GM04504 (cell line): ENCODE measurements at places on chromosomes 6 and 20.

GRCh38 chr6:17719323-17720041, 12.8 kb upstream of the NUP153 start:
- DNase-seq, result no peak

- DNase-seq, result peak; percentile 32
Observed at GRCh38 chr20:60117065-60117464, 158.8 kb downstream of the CDH26 start.

- no peak for DNase-seq
Observed at GRCh38 chr6:47241742-47242482, 67.8 kb downstream of the TNFRSF21 start.

DNA sequence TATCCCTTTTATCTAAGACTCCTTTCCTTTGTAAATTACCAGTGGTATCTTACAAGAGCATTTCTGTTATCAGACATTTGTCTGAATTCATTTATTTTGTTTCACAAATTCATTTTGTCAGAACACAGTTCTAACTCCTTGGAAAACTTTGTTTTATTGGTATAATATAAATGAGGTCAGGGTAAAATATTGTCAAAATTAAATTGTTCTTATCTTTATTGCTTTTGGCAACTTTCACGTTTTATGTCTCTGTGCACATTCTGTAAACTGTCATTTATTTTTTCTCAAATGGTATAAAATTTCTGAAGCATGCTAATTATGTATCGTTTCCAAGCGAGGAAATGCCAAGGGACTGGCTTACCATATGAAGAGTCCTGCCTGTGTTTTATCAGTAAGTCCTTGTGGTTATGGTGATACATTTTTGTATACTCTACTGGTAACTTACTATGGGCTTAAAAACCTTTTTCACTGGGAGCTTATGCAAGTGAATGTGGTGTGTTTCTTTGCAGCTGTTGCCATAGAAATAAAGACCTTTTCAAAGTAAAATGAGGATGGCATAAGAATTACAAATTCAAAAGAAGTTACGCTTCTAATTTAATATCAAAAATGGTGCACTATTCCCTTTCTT, 214.2 kb downstream of the COL19A1 start:
- DNase-seq, result no peak

GRCh38 chr6:203661-204060, 88.6 kb upstream of the DUSP22 start:
- DNase-seq, result no peak

- peak; percentile 47 for DNase-seq
Observed at GRCh38 chr6:33694401-33694931, 17.0 kb downstream of the UQCC2 start.

- DNase-seq, result no peak
Observed at GRCh38 chr6:77123527-77123926, 339.8 kb downstream of the HTR1B start.

GRCh38 chr6:39910744-39911143, 23.5 kb downstream of the MOCS1 start:
- DNase-seq, result no peak

- no peak for DNase-seq
Observed at GRCh38 chr6:26440977-26441358, 664 bp downstream of the BTN3A3 start.

- no peak for DNase-seq
Observed at GRCh38 chr20:32959351-32960221, 44.6 kb downstream of the SUN5 start.

DNA sequence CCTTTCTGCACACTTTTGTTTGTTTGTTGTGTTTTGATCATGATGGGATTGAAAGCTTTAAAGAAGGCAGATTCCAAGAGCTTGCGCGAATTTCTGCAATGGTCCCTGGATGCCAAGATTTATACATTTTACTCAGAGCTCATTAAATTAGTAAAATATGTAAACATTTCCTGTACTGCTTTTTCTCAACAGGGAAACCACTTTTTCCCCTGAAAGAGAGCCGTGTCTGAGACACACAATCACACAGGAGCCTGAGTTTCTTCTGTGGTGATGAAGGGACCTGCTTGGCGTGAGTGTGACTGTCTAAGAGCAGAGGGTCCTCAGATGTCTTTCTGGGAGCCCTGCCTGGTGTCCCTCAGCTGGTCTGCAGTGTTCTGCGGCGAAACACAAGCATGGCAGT, 12.1 kb upstream of the TAGAP start:
- DNase-seq, result no peak

GRCh38 chr6:4883298-4883697, 107.1 kb downstream of the CDYL start:
- DNase-seq, result no peak

DNA sequence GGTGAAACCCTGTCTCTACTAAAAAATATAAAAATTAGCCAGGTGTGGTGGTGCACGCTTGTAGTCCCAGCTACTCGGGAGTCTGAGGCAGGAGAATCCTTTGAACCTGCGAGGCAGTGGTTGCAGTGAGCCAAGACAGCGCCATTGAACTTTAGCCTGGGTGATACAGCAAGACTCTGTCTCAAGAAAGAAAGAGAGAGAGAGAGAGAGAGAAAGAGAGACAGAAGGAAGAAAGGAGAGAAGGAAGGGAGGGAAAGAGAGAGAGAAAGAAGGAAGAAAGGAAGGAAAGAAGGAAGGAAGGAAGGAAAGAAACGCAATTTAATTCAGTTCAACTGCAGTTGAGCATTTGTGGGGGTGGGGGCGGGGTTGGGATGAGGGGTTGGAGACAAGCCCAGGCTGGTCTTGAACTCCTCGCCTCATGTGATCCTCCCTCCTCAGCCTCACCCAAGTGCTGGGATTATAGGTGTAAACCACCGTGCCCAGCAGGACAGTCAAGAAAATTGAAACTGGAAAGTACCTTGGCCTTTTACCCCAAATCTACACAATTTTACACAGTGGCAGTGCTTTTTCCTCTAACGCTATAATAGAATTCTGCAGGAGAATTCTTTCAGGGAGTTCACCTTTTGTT, 30.5 kb downstream of the TRIM27 start:
- DNase-seq, result no peak

GRCh38 chr20:46365487-46366220, 40.8 kb downstream of the ELMO2 start:
- no peak for DNase-seq

DNA sequence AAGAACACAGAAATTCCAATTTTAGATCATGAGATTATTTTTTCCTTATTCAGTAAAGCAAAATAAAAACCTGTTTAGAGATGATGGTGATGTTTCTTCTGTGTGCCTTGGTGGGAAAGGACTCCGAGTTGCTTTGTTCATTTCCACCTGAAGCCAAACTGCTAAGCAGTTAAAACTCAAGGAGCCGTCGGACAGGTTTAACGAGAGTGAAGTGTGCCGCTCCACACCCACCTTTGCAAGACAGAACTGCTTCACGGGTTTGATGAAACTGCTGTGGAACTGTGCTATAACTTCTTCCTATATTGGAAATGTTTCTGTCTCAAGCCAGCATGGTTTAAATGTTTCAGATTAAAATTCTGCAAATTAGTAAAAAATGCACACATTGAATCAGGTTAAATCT, 9.2 kb upstream of the DSP start:
- no peak for DNase-seq

DNA sequence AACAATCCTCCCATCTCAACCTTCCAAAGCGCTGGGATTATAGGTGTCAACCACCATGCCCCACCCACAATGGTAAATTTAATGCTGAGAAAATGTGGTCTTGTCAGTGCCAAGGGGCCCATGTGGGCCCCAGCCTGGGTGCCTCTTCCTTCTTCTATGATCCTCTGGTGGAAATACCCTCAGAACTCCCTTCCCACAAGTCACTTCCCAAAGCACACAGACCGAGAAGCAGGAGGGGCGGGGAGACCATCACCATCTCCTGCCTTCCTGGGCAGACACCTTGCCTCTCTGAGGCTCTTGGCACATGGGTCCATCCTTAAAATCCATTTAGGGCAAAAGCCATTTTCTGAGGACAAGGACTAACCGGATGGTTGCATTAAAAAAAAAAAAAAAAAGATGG, 59.0 kb downstream of the NOL4L start:
- DNase-seq, result no peak

DNA sequence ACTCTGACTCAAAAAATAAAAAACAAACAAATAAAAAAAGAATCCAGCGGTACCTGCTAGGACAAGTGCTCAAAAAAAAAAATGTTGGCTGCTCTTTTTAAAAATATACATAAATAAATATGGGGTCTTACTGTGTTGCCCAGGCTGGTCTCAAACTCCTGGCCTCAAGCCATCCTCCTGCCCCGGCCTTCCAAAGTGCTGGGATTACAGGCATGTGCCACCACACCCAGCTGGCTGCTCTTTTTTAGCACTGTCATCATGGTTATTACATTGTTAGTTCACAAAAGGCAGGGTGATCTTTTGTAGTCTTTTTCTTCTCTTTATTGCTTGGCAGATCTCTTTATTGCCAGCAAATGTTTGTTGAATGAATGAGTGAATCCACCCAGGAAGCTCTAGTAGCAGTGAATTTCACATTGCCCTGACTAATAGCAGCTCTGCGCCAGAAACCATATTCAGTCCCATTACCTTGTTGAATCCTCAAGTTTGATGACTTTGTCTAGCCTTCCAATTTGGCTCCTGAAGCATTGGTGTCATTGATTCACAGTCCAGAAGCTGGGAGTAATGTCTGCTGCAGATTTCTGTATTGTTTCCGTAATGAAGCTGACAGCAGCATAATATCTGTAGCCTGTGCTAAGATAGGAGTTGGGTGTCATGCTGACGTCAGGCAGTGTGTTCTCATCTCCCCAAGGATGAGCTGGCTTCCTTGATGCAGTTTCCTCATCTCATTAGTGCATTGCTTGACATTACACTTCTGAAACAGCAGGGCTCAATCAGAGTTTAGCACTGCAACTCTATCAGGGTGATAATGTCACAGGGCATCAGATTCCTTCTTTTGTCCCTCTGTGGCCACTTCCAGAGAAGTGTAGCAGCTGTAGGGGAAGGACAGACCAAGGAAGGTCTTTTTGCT, 84.9 kb upstream of the TGM3 start:
- DNase-seq, result peak; percentile 73

DNA sequence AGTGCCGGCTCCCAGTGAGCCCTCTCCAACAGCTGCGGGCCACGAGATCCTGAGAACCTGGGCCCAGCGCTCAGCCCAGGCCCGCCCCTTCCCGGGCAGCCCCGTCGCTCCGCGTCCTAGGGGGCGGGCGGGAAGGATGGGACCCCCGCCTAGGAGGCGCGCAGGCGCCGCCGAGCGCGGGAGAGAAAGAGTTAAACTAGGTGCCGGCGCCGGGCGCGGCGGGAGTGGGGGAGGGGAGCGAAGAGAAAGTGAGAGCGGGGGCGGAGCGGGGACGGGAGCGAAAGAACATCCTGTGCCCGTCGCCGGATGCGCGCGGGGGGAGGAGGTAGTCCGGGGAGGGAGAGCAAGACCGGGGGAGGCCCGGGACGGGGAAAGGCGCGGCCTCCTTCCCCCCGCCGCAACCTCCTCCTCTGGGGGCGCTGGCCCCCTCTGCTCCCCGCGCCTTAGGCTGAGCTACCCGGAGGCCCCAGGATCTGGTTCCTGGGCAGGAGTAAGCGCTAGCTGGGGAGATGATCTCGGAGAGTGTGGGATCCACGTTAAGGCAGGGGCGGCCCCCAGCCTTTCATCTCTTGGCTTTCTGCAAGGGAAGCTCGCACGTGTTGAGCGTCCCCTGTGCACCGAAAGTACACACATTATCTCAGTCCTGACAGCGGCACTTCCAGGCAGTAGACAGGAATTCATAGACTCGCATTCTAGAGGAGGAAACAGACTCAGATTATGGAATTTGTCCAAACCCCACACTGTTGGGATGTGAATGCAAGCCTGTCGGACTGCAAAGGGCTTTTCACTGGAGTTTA, 4.9 kb upstream of the ARMC12 start:
- peak; percentile 42 for DNase-seq

- DNase-seq, result no peak
Observed at GRCh38 chr20:50953821-50954220, 4.5 kb downstream of the DPM1 start.

DNA sequence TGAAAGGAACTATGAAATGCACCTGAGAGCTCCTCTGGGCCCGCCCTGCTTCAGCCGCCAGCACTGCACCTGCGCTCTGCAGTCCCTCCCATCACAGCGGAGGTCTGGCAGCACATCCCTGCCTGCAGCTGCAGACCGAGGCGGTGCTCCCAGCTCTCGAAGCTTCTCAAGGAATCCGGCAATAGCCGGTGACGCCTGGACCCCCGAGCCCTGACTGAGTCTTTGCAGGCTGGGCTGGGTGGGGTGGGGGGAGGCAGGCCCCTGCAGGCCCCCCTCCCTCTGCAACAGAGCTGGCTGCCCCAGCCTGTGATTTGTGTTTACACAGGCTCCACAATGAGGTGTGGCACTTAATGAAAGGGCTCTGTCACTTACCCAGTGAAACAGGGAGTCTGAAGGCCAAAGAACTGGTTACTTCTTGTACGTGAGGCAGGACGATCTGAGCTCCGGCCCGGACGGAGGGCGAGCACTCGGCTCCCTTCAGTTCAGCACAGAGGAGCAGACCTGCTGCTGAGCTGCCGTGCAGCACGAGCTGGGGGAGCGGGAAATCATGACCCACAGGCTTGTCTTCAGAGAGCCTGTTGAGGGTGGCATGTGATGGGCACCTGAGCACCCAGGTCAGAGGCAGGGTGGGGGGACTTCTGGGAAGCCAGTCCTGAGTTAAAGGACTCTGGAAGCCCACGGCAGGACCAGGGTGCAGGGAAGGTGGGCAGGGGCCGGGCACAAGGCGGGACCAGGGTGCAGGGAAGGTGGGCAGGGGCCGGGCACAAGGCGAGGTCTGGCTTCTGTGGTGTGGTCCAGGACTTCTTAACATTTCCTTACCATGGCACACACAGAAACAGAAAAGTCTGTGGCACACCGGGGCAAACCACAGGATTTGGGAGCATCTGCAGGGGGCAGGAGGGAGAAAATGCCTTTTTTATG, 192.3 kb upstream of the THBS2 start:
- no peak for DNase-seq

DNA sequence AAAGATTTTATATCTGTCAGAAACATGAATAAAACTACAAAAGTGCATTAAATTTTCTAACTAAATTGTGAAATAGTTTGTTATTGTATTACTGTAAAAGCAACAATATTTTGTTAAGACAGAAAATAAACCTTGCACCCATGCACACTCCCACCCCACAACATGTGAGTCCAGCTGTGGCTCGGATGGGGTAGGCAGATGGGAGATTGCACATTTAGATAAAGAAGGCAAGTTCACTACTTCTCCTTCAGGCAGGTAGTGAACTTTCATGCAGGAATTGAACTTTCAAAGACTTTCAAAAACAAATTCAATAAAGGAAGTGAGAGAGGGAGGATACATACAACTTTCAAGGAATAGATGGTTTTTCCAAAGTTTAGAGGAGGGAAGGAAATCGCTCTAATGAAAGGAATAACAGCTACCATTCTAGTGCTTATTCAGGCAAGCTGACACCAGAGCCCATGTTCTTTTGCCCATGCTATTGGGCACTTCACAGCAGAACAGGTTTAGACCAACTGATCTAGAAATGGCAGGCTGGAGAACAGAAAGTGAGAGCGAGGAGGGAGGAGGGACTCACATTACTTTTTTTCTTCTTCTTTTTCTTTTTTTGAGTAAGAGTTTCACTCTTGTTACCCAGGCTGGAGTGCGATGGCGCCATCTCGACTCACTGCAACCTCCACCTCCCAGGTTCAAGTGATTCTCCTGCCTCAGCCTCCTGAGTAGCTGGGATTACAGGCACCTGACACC, 28.5 kb downstream of the SF3B5 start:
- DNase-seq, result no peak

GRCh38 chr20:47753576-47754387, 31.5 kb downstream of the SULF2 start:
- DNase-seq, result no peak
